H1 (cell line): ENCODE measurements at places on chromosomes 12 and 14.

DNA sequence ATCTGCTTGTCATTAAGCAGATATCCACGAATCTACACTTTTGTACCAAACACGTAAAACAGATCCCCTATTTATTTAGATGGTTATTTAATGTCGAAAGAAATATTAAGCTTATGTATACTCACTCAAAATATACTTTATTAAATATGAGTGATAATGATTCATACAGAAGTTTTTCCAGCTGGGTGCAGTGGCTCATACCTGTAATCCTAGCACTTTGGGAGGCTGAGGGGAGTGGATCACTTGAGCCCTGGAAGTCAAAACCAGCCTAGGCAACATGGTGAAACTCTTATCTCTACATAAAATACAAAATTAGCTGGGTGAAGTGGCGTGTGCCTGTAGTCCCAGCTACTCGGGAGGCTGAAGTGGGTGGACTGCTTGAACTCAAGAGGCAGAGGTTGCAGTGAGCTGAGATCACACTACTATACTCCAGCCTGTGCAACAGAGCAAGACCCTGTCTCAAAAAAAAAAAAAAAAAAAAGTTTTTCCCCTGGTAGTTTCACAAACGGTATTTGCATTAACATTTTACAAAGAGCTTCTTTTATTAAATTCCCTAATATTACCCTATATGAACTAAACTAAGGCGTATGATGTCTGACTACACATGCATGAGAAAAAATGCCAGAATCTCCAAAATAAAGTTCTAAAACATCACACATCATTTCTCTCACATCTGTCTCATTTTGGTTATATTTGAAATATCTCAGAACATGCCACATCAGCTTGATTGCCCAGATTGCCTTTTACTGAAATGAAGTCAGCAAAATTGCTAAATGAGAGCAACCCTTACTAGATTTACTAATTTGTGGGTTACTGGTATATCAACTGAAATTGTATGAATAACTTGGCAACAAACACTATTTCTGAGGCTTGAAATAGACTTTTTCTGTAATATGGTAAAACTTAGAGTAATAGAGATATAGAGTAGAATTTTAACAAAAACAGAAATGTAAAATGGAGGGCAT lies 74.9 kb downstream of the PAWR start:
- H3K4me3 ChIP-seq: no peak overlapping the region
- peaks cover 5% of the 10 kb centered on the region for H3K36me3 ChIP-seq

GRCh38 chr12:51726161-51726560 lies 122.4 kb downstream of the FIGNL2 start:
- H3K4me1 ChIP-seq: no peaks in the 10 kb centered on the region; the same call in 1 of the 2 replicates
- H3K27me3 ChIP-seq: no peaks in the 10 kb centered on the region
- no peak overlapping the region for H3K4me3 ChIP-seq
- DNase-seq: no peak
- no peak overlapping the region for H3K27ac ChIP-seq
- 0 out of 2 replicates have a peak, but pooled peaks cover 2% of the 10 kb centered on the region for H3K36me3 ChIP-seq

DNA sequence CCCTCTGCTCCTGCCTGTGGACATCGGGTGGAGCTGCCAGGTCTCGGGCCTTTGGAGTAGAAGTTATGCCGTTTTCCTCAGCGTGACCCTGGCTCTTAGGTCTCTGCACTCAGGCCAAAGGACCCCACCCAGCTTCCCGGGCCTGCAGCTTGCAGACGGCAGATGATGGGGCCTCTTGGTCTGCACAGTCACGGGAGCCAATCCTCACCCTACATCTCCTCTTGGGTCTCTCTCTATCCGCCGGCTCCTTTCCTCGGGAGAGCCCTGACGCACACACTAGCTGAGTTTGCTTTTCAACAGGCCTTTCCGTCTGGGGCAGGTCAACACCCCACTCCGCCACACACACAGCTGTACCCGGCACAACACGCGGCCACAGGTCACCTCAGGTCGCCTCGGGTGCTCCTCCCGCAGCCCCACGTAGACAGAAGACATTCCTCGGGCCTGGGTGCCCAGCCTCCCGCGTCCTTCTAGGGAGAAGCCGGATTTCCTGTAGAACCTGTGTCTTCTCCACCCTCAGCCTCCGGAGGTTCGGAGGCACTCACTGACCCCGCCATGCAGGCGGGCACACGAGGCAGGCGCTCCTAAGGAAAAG lies 9.9 kb downstream of the GALNT9 start:
- H3K4me1 ChIP-seq: no peaks in the 10 kb centered on the region
- no peaks in the 10 kb centered on the region for H3K36me3 ChIP-seq
- H3K27me3 ChIP-seq: peaks cover 3% of the 10 kb centered on the region; the same call in 1 of the 2 replicates
- no peak for DNase-seq
- no peak overlapping the region for H3K4me3 ChIP-seq

DNA sequence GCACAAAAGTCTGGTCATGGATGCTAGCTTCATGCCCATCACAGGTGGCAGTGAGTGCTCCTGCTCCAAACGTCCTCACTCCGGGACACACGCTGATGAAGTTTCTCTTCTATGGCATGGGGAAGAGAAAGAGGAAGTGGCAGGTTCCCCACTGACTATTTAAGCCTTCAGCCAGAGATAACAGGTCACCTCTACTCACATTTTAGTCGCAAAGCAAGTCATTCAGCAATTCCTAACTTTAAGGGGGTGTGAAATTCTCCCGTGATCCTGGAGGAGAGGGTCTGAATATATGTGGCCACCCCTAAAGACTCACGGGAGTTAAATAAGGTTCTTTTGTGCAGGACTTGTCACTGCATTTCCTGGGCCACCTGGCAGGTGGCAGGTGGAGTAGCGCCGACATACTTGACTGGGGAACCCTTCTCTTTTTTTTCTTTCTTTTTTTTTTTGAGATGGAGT lies 18.8 kb upstream of the RCOR1 start:
- no peaks in the 10 kb centered on the region for H3K36me3 ChIP-seq
- no peak overlapping the region for H3K4me3 ChIP-seq
- DNase-seq: no peak
- H3K4me1 ChIP-seq: peaks cover 3% of the 10 kb centered on the region; the same call in 1 of the 2 replicates

DNA sequence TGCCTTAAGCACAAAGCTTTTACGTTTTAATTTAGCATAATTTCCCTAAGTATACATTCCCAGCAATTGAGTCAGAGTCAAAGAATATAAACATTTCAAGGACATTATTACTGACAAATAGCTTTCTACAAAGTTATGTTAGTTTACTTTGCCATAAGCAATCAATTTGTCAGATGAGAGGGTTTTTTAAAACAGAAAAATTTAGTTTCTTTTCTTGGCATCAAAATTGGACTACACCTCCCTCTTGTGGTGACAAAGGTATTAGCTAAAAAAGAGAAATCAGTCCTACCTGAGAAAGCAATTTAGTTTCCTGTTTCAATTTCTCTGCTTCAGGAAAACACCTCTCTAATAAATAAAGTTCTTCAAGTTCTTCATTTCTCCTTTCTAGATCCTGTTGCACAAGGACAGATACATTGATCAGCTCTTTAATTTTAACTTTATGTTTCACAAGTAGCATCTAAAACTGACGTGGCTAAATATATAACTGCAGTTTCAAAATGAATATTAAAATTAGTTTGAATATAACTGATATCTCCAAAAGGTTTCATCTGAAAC lies 39.9 kb downstream of the DNAI7 start:
- H3K4me1 ChIP-seq: no peaks in the 10 kb centered on the region; the same call in 1 of the 2 replicates
- no peak overlapping the region for H3K27ac ChIP-seq
- no peak overlapping the region for H3K4me3 ChIP-seq

GRCh38 chr12:27282754-27283153 lies 38.7 kb downstream of the STK38L start:
- DNase-seq: no peak
- no peak overlapping the region for H3K27ac ChIP-seq
- peaks cover 4% of the 10 kb centered on the region for H3K4me1 ChIP-seq
- H3K27me3 ChIP-seq: no peaks in the 10 kb centered on the region
- no peak overlapping the region for H3K4me3 ChIP-seq
- no peaks in the 10 kb centered on the region for H3K36me3 ChIP-seq

DNA sequence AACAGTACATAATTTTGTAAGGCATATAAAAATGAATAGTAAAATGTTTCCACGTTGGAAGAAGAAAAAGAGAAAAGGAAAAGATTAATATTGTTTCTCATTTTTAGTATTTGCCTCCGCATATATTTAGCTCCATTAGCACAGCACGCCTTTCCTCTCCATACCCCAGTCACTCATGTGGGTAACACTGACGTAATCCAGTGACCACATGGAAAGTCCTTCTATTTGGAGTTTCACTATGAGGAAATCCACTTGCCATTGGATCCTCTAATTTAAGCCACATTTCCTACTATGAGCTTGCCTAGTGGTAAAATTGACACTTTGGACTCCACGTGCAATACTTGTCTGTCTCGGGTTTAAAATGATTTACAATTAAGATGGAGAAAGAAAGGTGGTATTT lies 5.7 kb upstream of the SLCO1A2 start:
- peaks cover 3% of the 10 kb centered on the region for H3K4me1 ChIP-seq
- H3K27ac ChIP-seq: no peak overlapping the region
- no peak for DNase-seq
- no peaks in the 10 kb centered on the region for H3K36me3 ChIP-seq
- no peaks in the 10 kb centered on the region for H3K27me3 ChIP-seq
- no peak overlapping the region for H3K4me3 ChIP-seq

DNA sequence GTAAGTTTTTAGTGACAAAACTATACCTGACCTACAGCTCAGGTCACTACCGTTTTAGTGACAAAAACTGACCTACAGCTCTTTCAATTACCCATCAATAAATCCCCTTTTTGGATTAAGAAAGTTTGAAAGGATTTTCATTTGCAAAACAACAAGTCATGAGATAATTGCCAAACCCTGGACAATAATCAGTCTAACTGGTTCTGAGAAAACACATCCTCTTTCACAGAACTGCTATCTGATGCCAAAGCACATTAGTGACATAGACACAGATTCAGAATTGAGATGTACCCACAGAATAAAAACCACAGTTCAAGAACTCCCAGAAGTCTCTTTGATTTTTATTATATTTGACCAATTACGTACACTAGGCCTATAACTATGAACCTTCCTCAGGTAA lies 126.0 kb upstream of the COCH start:
- DNase-seq: no peak
- H3K4me3 ChIP-seq: no peak overlapping the region
- H3K36me3 ChIP-seq: no peaks in the 10 kb centered on the region
- H3K4me1 ChIP-seq: no peaks in the 10 kb centered on the region; the same call in 1 of the 2 replicates

DNA sequence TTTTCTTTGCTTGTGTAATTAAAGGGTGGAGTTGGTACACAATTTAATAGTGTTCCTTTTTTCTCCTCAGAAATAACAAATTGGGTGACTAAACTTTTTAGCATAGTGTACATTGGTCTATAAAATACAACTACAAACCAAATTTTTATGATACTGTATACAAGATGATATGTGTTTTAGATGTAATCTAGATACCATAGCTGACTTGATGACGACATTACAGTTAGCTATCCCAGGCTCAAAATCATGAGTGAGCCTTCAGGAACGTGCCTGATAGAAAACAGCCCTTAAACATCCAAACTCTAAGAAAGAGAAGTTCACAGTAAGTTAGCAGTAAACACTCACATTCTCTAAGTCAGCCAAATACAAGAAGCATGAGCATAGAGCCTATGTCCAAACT lies 99.0 kb upstream of the SSTR1 start:
- no peaks in the 10 kb centered on the region for H3K27me3 ChIP-seq
- H3K4me3 ChIP-seq: no peak overlapping the region
- no peak overlapping the region for H3K27ac ChIP-seq
- no peak for DNase-seq
- H3K4me1 ChIP-seq: 0 out of 2 replicates have a peak, but pooled peaks cover 3% of the 10 kb centered on the region

GRCh38 chr14:97381309-97381708 lies 584.1 kb downstream of the VRK1 start:
- DNase-seq: no peak
- no peaks in the 10 kb centered on the region for H3K27me3 ChIP-seq
- H3K27ac ChIP-seq: no peak overlapping the region
- H3K4me3 ChIP-seq: no peak overlapping the region
- no peaks in the 10 kb centered on the region for H3K36me3 ChIP-seq

GRCh38 chr12:120944645-120945217 lies 33.6 kb upstream of the HNF1A start:
- H3K36me3 ChIP-seq: no peaks in the 10 kb centered on the region
- peak; percentile 90 for DNase-seq
- no peak overlapping the region for H3K27ac ChIP-seq
- no peaks in the 10 kb centered on the region for H3K4me1 ChIP-seq
- no peak overlapping the region for H3K4me3 ChIP-seq
- no peaks in the 10 kb centered on the region for H3K27me3 ChIP-seq

DNA sequence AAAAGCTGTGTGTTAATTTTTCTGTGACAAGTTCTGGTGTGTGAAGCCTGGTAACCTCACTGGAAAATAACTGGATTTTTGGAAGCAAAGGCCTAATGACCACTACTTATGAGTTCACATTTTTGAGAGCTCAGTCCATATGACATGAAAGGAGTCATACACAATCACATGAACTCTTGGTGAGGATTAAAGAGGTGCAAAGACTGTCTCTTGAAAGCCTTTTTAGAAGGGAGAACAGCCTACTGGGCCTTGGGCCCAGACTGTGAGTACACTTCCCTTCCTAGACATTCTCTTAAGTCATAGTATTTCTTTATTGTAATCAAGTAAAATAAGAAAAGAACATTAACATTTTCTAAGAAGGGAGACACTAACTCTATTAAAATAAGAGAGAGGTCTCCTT lies 176.1 kb downstream of the BCAT1 start:
- no peaks in the 10 kb centered on the region for H3K27me3 ChIP-seq
- no peaks in the 10 kb centered on the region for H3K36me3 ChIP-seq
- no peak overlapping the region for H3K4me3 ChIP-seq
- no peaks in the 10 kb centered on the region for H3K4me1 ChIP-seq
- H3K27ac ChIP-seq: no peak overlapping the region

DNA sequence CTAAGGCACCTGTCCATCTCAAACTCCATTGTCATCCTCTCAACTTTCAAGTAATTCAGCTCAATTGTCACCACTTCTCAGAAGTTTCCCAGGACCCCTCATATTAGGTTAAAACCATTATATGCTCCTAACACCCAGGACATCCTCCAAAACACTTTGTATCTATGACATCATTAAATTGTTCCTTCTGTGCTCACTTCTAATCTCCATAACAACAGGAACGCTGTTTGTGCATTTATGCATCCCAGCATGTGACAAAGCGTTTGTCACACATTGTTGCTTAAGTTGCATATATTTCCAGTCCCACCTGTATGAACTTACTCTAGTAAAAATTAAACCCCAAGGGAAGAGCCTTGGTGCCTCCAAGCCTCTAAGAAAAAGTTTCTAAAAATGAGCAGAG lies 133.9 kb downstream of the TBX5 start:
- no peaks in the 10 kb centered on the region for H3K36me3 ChIP-seq
- H3K27me3 ChIP-seq: no peaks in the 10 kb centered on the region; the same call in 1 of the 2 replicates
- no peak overlapping the region for H3K4me3 ChIP-seq
- H3K27ac ChIP-seq: no peak overlapping the region; the same call in 1 of the 2 replicates
- no peak for DNase-seq
- H3K4me1 ChIP-seq: peaks cover 2% of the 10 kb centered on the region

DNA sequence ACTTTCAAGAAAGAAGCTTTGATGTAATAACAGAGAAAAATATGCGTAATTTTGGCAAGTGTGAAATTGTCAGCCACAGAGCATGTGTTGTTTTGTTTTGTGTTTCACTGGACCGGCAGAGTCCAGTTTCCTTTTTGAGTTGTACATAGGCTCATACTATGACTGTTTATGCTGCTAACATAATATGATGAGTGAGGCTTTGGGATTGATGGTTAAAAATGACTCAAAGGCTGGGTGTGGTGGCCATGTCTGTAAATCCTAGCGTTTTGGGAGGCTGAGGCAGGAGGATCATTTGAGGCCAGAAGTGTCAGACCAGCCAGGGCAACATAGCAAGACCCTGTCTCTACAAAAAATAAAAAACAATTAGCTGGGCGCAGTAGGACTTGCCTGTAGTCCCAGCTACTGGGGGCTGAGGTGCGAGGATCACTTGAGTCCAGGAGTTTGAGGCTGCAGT lies 487.9 kb downstream of the PCNX1 start:
- no peak for DNase-seq
- H3K36me3 ChIP-seq: no peaks in the 10 kb centered on the region
- H3K4me1 ChIP-seq: no peaks in the 10 kb centered on the region
- H3K27ac ChIP-seq: no peak overlapping the region
- H3K4me3 ChIP-seq: no peak overlapping the region
- H3K27me3 ChIP-seq: no peaks in the 10 kb centered on the region
